ENCODE measurements at places on chromosomes 16 and 17.

DNA sequence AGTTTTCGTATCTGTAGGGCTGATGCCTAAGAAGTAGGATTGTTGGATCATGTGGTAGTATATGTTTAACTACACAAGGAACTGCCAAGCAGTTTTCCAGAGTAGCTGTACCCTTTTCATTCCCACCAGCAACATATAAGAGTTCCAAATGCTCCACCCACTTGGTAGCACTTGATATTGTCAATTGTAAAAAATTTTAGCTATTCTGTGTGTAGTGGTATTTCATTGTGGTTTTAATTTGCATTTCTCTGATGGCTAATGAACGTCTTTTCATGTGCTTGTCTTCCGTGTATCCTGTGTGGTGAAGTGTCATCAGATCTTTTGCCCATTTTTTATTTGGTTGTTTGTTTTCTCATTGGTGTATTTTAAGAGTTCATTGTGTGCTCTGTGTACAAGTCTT is 69.7 kb downstream of the TANC2 start:
- no peak for DNase-seq

- DNase-seq, result no peak
Observed at GRCh38 chr16:51237861-51238378, 86.8 kb upstream of the SALL1 start.

DNA sequence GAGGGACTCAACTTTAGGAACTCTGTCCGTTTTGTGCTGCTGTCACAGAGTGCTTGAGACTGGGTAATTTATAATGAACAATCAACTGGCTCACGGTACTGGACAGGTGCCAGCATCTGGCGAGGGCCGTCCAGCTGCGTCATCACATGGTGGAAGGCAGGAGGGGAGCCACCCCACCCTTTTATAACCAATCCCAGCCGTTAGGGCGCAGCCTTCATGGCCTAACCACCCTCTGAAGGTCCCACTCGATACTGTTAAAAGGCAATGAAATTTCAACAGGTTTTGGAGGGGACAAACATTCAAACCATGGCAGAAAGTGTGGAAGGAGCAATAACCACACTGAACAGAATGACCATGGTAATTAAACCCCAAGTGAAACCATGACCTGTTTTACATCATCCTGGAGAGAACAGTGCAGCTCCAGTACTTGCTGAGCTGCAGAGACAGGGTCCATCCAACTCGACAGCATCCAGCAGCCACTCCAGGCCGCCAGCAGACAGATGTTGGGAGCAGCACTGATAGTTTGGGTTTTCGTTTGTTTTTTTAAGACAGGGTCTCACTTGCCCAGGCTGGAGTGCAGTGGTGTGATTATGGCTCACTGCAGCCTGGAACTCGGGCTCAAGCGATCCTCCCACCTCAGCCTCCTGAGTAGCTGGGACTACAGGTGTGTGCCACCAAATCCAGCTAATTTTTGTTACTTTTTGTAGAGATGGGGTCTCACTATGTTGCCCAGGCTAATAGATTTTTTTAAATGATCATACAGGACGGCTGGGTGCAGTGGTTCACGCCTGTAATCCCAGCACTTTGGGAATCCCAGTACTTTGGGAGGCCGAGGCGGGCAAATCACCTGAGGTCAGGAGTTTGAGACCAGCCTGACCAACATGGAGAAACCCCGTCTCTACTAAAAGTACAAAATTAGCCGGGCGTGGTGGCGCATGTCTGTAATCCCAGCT is 11.0 kb downstream of the CHMP6 start:
- no peak for DNase-seq

DNA sequence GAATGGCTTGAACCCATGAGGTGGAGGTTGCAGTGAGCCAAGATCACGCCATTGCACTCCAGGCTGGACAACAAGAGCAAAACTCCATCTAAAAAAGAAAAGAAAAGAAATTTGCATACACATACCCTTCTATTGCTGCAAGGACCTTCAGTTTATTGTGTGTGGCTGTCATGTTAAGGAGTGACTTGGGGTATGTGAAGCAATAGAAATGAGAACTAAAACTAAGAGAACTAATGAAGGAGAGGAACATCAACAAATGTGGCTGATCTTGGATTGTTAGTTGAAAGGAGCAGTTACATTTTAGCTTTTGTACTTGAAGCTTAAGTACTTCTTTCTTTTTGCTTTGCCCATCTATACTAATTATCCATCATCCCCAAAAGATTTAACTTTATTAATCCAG is 12.7 kb upstream of the NSRP1 start:
- no peak for DNase-seq

DNA sequence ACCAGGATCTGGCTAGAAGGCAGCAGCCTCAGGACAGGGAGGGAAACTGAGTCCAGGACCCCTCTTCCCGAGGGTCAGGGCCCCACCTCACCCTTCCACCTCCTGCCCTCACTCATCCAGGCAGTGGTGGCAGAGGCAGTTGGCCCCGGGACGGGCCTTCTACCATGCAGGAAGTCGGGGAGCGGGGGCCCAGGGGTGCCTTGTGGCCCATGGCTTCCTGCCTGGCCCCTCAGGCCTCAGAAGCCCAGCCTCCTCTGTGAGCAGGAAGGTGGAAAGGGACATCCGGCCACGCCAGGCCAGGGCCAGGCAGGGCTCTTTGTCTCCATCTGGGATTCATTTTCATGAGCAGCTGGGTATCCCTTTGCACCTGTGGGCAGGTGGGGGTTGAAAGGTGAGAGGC is 58.5 kb downstream of the BAHCC1 start:
- no peak for DNase-seq

DNA sequence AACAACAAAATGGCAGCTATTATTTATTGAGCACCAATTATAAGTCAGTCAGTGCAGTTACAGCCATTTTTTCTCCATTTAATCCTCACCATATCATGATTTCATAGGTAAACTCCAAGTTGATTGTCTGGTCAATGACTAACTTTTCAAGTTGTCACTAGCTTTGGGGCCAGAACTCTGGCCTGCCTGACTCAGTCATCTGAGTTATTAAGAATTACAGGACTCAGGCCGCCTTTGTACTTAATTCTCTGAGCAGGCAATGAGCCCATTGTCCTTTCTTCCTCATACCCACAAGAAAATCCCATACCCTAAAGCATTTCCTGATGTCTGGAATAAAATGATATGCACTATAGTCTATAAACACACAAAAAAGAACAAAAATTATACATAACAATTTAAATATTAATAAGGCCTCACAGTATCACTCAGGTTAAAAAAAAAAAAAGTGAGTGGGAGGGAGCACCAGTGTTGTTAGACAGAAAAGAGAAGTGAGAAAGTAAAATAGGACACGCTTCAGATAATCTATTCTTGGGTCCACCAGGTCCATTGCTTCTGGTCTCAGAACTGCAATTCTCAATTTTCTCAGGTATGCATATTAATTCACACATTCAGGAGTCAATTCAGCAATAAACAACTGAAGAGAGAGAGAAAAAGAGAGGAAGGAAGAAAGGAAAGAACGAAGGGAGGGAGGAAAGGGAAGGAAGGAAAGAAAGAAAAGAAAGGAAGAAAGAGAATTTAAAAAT is 70.2 kb downstream of the SPAG9 start:
- DNase-seq, result no peak

- no peak for DNase-seq
Observed at GRCh38 chr16:24140730-24141129, 115.4 kb upstream of the CACNG3 start.

- DNase-seq, result no peak
Observed at GRCh38 chr17:49074851-49075540, 57.6 kb upstream of the B4GALNT2 start.

DNA sequence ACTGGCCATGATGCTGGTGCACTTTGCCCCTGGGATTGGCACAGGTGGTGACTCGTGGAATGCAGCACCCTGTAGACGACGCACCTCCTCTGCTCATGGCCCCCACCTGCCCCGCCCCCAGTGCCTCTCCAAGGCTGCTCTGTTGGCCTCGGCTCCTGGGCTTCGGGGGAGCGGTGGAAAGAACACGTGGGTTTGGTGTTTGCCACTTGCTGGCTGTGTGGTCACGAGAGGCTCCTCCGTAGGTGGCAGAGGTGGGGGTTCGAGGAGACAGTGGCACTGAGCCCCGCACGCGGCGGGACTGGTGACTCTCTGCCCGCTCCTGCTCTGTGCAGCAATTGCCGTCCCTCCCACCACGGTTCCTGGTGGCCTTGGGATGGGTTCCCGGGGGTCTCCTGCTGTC is 82.8 kb upstream of the ZNF750 start:
- no peak for DNase-seq

- no peak for DNase-seq
Observed at GRCh38 chr16:79532785-79533184, 67.8 kb downstream of the MAF start.

GRCh38 chr17:6989779-6990178 is 6.1 kb upstream of the ALOX12 start:
- DNase-seq, result no peak

DNA sequence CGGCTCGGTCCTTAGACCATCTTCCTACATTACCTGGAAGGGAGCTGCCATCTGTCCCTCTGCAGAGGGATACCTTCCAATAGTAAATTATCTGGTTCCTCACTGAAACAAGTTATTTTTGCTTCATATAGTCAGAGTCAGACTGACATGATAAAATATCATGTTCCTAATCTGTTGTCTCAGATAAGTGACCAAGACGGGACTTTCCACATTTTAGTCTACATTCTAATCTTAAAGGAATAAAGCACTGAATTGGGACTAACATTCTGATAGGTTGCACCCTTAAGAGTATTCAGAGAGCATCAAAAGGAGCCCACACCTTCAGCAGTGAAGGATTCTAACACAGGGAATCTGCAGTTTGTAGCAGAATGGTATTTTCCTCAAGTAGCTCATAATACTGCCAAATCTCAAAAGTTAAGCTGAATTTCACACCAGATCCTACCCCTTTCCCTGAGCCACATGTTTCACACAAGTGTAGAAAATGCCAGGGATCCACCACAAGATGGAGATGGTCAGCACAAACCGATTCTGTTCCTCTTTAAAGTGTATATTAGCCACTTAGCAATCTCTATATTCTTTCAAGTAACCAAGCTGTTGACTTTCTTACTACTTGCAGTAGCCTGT is 13.4 kb downstream of the GINS2 start:
- DNase-seq, result no peak

- DNase-seq, result no peak
Observed at GRCh38 chr16:13093661-13094060, 192.3 kb downstream of the SHISA9 start.

Data from stimulated activated CD4-positive, alpha-beta T cell treated with anti-CD3 and anti-CD28 coated beads, Interleukin-2, amount 100 ng/mL, for 24 hours (primary cell).